Cortex of kidney (tissue), 1 donor: ENCODE measurements at places on chromosomes 3 and 15.

- no peak for DNase-seq
Observed at GRCh38 chr3:123449102-123449996, 459 bp upstream of the ADCY5 start.

DNA sequence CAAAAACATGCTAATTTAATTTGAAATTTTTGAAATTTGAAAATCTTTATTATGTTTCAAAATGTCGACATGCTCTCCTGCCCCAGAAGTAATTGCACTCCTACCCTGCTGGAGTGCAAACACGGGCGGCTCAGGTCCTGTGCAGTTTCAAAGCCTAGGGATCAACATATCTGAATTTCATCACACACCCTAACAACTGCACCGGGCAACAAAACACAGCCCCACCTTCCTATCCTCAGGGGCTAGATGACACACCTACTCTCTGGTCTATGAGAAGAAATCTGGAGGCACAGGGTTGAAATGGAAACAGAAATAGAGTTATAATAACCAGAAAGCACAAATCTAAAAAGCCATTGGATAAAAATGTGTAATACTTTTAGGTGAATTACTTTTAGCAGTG, 61.4 kb downstream of the BFSP2 start:
- DNase-seq: no peak

DNA sequence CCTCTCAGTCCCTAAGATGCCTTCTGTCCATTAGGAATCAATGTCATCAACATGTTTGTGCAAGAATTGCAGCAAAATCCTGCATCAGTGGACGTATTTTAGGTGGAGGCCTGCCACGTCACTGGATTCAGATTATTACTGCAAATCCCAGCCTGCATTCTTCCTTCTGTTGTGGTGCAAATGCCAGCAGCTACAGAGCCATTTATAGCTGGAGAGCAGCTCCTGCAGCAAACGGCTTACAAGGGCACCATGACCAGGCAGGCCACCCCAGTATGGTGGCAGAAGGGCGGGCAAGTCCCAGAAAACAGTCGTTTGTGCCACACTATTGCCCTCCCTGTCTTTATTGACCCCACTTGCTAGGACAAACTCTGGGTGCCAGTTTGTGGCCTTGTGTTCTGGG, 74.7 kb downstream of the SNRK start:
- no peak for DNase-seq

- DNase-seq: no peak
Observed at GRCh38 chr3:72152551-72153476, 367.9 kb upstream of the PROK2 start.

DNA sequence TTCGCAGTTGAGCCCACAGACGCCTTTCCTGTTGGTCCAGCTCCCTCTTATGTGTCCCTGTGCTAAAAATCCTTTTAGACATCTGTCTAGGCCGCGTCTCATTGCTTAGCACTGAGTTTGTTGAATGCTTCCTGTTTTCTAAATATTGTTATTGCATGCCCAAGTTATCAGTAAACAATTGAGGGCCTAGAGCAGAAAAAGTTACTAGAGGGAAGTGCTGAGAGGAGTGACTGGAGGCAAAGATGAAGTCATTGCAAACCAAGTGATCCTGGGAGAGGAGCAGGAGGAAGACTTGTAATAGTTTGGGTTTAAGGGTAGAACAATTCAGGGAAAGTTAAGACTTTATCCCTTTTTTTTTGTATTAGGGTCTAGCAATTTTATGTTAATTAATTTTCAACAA, 88.1 kb downstream of the DCUN1D1 start:
- no peak for DNase-seq

GRCh38 chr3:65408531-65409175, 630.1 kb downstream of the MAGI1 start:
- DNase-seq: no peak

GRCh38 chr3:186259612-186260383, 102.2 kb downstream of the DGKG start:
- DNase-seq: no peak

DNA sequence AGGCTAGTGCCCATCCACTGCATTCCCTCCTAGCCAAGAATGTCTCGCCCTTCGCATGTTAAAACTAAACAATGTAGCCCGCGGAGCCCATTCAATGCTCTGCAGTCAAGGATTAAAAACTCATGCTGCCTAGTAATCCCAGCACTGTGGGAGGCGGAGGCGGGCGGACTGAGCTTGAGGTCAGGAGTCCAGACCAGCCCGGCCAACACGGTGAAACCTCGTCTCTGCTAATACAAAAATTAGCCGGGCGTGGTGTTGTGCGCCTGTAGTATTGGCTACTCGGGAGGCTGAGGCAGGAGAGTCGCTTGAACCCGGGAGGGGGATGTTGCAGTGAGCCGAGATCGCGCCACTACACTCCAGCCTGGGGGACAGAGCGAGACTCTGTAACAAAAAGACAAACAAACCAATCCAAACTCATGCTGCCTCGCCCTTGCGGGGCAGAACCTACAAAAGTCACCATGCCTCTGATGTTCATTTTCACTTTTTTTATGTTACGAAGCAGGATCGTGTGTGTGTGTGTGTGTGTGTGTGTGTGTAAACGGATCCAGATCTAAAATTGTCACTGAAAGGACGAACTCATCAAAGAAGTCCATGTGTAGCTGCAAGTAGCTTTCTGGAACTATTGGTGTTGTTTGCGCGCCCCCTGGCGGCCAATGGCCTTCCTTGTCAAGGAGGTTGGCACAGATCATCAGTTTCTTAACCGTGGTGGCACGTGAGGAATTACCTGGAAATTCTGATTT, 54.8 kb upstream of the SPESP1 start:
- no peak for DNase-seq

DNA sequence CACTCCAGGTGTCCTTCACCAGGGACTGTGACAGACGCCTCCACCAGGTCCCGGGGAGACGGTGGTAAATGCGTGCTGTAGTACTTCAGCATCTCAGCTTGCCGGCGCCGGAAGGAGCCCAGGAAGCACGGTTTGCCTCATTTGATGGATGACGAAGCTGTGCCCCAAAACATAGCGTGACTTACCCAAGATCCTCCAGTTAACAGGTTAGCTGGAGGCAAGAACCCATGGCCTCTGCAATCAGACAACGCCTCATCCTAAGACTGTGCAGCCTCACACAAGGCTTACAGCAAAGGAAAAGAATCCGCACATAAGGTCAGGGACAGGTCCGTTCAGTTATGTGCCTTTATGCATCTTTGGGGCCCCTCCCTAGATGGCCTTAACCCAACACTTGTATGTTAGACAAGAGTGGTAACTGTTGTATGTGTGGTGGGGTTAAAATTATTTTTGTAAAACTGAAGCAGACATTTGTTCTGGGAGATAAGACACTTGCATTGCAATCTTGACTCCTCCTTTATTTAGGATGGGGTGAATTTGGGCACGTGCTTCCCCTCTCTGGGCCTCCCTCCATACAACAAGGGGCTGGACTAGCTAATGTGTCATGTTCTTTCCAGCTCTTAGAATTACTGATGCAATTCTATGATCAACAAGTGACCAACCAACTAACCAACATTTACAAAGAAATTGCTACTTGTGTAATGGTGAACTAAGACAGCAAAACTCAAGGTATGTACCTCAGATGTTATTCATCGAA, 39.4 kb downstream of the VGLL4 start:
- DNase-seq: no peak

GRCh38 chr3:21785765-21786437, 34.9 kb upstream of the ZNF385D start:
- no peak for DNase-seq

GRCh38 chr3:184562878-184563560, 1.4 kb downstream of the EPHB3 start:
- DNase-seq: no peak

DNA sequence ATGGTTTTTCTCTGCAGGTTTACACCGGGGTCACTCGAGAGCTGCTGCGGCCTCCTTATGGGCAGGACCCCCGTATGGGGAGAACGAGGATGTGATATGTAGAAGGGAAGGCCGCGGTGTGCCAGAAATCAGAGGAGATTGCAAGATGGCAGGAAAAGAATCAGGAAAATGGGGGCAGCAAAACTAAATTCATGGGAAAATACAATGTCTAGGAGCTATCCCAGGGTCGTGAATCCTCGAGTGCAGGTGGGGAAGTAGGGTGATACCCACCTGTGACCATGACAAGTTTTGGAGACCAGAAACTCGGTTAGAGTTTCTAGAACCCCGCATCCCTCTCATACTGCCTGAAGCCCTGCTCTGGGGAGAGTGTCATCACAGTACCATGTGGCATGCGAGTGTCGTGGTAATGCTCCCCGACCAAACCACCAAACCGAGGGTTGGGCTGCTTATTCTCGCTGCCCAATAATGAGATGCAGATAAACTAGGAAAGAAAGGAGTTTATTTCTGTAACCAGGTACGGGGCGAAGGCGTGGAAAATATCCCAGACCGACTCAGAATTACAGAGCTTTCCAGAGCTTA, 781 bp downstream of the TRNT1 start:
- DNase-seq: no peak

GRCh38 chr3:52721002-52721729, 15.3 kb downstream of the SPCS1 start:
- no peak for DNase-seq

DNA sequence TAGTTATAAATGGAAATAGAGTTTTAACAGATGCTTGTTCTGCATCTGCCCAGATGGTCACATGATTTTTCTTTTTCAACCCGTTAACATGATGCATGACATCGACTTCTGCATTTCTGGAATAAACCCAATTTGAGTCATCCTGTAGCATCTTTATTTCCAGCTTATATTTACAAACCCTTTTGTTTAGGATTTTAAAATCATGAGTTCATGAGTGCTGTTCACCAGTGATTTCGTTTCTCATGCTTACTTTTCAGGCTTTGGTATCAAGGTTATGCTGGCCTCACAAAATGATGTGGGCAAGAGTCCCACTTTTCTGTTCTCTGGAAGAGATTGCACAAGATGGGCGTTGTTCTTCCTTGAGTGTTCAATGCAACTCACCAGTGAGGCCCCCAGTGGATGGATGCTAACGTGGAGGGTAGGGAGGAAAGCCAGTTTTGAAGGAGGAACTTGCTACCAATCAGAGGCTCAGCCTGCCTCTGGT, 5.2 kb downstream of the HRH1 start:
- DNase-seq: no peak

DNA sequence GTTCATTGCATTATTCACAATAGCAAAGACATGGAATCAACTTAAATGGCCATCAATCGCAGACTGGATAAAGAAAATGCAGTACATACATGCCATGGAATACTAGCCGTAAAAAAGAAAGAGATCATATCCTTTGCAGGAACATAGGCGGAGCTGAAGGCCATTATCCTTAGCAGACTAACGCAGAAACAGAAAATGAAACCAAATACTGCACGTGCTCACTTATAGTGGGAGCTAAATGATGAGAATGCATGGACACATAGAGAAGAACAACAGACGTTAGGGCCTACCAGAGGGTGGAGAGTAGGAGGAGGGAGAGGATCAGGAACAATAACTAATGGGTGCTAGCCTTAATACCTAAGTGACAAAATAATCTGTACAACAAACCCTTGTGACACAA, 57.9 kb downstream of the RASA2 start:
- DNase-seq: no peak

DNA sequence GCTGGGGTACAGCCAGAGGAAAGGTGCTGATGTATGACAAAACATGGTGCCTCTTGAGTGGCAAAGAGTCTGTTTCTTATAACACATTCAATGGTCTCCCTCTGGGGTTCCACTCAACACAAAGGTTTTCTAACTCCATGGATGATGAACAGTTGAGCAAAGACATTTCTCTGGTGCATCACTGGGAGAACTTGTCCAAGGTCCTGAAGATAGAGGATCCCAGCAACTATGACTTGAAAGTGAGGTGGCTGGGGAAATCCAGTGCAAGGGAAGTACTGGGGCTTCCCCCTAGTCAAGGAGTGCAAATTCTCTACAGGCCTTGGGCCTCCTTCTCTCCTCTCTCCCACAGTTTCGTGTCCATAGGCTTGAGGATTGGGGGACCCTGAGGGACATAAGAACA, 431.1 kb downstream of the WDR72 start:
- DNase-seq: no peak

GRCh38 chr3:168053115-168053514, 42.6 kb downstream of the GOLIM4 start:
- no peak for DNase-seq

- no peak for DNase-seq
Observed at GRCh38 chr3:96813820-96814650, at the start of gene EPHA6. Gene EPHA6 (plus strand): TSS chr3:96814594.

GRCh38 chr3:147729641-147730040, 320.5 kb downstream of the ZIC1 start:
- DNase-seq: no peak

GRCh38 chr3:150450916-150451315, 42.8 kb downstream of the TSC22D2 start:
- no peak for DNase-seq

DNA sequence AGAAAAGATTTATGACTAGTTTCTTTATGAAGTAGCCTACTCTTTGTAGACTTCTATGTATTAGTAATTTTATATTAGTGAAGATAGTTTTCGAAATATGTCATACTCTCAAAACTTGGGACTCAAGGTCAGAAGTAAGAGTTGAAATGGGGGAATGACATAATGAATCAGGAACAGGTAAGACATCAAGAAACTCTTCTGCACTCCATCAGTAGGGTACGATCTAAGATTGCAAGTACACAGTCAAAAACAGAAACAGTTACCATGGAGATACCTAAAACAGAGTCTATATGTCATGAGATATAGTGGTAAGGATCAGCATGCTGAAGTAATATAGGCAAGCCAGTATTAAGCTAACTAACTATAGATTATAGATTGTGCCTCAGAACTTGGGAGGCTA, 187.0 kb upstream of the MLF1 start:
- no peak for DNase-seq

DNA sequence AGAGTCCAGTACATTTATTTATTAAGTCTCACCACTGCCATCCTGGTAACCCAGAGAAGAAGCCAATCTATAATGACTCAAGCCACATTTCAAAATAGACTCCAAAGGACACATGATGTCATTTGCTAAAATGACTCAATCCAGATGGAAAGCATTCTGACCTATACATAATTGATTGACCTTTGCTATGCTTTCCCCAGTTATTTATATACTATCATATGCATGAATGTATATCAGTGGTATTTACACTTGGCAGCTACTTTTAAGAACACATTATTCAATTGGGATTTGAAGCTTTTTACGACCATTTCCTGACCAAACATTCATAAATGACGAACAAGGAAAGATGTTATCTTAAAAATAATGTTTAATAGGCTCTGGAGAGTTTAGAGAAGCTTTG, 297.2 kb downstream of the FHIT start:
- DNase-seq: no peak

DNA sequence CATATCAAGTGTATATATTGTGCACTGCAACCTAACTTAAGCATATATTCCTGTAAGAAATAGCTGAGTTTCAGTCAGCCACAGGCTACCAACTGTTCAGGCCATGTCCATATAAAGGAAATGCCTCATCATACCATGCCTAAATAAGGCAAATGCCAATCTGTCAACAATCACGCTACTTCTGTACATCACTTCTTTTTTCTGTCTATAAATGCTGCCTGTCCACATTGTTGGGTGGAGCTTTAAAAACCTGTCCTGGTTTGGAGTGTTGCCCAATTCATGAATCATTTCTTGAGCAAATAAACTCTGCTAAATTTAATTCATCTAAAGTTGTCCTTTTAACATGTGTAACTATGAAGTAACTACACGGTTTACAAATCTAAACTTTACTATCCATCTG, 1091.9 kb downstream of the NSUN3 start:
- DNase-seq: no peak
